ENCODE measurements at places on chromosomes 4 and X. TPM values are rescaled to one million over a fixed set of nuclear protein-coding genes. Genes with fewer than 3 reads are reported as not detected.

The DOK7 gene
- total RNA-seq = 0.28 TPM

The SMIM14 gene
- total RNA-seq = 69.5 TPM

The HERC5 gene
- 4.0 TPM for total RNA-seq

The LINC00632 gene
- 27.2 TPM for total RNA-seq

The POU4F2 gene
- not detected for total RNA-seq

GRCh38 chr4:15400981-15401671 lies 26.7 kb upstream of the C1QTNF7 start:
- peak; percentile 55 for DNase-seq

DNA sequence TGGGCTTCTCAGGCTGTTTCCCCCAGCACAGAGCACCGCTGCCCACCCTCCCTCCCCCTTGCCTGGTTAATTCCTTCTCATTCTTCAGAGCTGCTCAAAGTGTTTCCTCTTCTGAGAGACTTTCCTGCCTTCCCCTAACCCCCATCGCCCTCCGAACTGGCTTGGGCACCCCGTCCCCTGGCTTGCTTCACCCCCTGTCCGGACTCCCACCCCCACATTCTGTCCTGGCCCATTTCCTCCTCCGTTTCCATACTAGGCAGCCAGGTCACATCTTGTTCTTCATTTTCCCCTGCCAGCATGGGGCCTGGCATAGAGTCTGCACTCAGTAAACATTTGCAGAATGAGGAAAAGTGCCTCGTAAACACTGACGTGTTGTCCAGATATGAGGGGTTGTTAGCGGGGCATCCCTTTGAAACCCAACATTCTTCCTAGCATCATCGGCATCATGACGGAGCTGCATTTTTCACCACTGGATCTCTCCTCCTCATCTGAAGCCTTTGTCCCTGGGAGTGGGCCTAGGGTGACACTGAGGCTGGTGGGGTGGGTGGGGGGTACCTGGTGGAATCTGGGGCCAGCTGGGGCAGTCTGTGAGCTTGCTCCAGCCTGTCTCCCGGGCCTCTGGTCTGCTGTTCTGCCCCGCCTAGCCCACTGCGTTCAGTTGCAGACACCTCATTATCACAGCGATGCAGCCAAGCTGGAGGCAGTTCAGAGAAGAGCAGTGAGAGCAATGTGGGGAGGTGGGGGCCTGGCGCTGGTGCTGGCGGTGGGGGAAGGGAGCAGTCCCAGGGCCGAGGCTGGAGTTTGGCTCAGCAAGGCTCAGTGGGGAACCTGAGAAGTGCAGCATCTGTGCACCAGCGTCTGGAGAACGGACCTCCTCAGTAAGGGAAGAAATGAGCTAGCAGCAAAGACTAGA lies 149.4 kb upstream of the PJA1 start:
- no peak for DNase-seq

GRCh38 chr4:5955856-5956255 lies 62.4 kb downstream of the C4orf50 start:
- no peak for DNase-seq

DNA sequence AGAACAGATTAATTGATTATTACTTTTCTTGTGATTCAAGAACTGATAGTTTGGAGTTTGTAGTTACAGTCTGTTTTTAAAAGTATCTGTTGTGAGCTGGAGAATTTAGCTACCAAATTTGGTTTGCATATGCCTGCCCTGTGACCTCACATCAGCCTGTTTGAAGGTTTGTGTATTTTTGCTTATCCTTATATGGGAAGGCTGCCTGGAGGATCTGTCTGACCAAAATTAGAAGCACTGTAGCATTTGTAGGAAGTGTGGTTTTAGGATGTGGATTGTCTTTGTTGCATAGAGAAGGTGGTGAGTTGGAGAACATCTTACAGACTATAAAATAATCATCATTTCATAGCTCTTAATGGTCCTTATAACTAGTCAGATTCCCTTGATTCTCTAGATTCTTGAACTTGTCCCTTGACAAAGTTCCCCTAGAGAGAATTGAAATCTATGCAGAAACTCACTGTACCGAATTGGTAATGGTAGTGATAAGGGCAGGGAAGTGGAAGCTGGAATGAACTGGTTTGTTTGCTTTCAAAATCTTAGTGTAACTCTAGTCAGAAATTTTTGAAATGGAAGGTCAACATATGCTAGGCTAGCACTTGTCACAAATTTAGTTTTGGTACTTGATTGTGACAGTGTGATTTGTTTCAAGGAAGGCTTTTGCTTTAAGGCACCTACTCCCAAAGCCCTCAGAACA lies 57.3 kb downstream of the SH3BGRL start:
- DNase-seq = no peak

GRCh38 chr4:113311047-113311446 lies 261.6 kb downstream of the ANK2 start:
- no peak for DNase-seq

GRCh38 chr4:19999276-19999675 lies 252.4 kb upstream of the SLIT2 start:
- DNase-seq = no peak

DNA sequence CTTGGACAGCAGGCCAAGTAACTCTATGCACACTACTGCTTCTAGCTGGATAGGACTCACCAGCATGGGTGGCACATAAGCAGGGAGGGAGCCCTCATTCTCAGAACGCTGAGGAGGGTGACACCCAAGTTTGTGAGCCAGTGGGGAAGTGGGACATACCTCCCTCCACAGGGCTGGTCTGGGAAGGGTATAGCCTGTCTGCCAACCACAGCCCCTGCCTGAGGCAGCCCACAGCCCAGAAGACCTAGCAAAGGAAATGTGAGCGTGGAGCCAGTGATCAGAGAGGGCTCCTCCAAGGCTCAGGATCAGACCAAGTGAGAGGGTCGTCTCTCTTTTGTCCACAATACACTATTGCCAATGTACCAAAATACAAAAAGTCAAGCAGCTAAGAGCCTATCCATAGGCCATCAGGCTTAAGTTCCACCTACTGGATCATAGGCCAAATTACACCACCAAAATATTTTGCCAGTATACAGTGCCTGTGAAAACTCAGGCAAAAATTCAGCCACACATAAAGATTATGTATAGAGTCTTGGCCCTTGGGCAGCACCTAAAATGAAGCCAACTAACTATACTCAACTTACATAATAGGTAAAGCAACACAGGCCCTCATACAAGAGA lies 1203.1 kb downstream of the PCDH18 start:
- no peak for DNase-seq

Data from mucosa of descending colon (tissue), 3 donors.